CD4-positive, alpha-beta T cell treated with Interleukin-1 beta for 1 hour (primary cell): ENCODE measurements at places on chromosomes 11 and 22.

DNA sequence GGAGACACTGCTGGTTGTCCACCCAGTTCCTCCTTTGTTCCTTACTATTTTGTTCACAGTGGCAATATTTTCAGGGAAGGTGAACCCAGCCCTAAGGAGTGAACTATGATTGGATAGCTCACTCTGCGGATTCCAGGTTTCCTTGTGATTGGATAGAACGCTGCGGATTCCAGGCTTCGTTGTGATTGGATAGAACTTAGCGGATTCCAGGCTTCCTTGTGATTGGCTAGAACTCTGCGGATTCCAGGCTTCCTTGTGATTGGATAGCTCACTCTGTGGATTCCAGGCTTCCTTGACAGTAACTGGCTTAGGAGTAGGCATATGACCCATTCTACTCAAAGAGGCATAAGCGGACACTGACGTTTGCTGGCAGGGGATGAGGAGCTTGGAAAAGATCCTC is 28.6 kb upstream of the ADA2 start:
- no peak for DNase-seq

DNA sequence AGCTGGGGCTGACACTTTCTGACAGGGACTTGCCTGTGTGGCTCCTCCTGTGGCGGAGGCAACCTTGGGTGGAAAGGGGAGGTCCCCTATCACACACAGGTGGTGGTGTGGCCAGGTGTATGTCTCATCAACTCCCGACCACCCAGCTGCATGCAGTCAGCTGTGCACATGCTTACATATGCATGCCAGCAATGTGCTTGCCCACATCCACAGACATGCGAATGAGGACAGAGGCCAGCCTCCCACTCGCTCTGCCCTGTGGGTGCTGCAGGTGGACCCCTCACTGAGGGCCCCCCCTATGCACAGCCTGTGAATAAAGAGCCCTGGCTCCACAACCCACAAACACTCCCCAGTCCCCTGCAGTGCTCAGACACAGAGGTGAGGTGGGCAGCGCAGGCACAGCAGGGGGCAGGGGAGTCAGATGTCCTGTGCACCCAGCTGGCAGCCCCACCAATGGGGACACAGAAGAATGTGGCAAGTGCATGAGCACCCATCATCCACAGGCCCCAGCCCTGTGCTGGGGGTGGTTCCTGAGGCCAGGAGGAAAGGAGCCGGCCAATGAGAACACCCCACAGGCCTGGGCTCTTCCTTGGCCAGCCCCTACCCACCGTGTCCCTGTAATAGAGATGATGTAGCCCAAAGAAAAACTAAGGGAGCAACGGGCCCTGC is 9.5 kb downstream of the GNB1L start:
- no peak for DNase-seq

DNA sequence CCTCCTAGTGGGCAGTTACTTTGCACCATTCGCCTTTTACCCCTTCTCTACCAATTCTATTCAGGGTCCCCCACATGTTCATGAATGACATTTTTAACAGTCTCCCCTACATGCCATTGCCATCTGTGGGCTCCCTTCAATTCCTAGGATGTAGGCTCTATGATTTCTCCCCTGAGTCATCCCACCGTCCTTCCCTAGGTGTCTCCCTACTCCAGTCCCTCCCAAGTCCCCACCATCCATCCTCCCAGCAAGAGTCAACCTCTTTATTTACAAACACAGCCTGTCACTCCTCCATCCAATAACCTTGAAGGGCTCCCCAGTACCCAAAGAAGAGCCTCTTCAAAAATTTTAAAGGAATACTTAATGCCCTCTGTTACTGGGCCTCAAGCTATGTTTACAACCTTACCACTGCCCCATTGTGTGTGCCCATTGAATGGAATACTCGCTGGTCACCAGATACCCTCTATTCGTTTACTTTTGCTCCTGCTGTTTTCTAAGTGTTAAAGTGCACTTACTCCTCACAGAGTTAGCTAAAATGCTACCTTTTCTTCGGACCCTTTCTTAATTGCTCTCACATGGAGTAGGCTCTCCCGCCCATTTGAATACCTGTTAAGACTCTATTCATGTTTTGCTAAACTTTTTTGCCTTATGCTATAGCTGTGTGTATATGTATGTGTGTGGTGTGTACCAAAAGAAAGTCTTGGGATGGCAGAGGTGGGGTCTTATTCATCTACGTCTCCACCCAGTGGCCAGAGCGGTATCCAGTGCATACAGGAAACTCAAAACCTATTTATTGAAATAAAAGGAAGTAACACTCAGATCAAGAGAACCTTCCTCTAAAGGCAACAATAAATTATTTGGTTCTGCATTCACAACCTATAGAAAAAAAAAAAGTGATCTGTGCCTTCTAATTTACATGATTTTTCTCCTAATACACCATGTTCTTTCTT is 235.8 kb upstream of the CCDC90B start:
- no peak for DNase-seq

- DNase-seq, result no peak
These were observed 49.9 kb upstream of the TRIM77 start for GRCh38 chr11:89660234-89660633.

- DNase-seq, result no peak
These were observed 162.2 kb downstream of the ARHGAP42 start for GRCh38 chr11:100849009-100849900.

GRCh38 chr22:24128021-24128420 is 53.3 kb upstream of the SUSD2 start:
- DNase-seq, result no peak

DNA sequence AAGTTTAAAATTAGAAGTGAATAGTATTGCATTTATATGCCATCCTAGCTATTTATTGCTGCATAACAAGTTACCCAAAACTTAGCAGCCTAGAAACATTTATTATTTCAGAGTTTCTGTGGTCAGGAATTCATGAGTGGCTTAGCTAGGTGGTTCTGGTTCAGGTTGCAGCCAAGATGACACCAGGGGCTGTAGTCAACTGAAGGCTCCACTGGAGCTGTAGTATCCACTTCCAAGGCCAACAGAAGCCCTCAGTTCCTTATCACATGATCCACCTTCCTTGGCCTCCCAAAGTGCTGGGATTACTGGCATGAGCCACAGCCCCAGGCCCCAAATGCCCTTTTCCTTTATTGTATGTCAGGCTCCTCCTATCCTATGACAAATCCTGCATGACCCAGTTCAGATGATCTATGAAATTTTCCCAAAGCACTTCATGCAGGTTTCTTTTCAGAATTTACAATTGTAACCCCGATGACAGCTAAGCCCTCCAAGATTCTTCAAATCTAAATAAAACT is 6.1 kb upstream of the ALG8 start:
- DNase-seq, result no peak

GRCh38 chr11:112533682-112534081 is 273.0 kb upstream of the PLET1 start:
- DNase-seq, result no peak

DNA sequence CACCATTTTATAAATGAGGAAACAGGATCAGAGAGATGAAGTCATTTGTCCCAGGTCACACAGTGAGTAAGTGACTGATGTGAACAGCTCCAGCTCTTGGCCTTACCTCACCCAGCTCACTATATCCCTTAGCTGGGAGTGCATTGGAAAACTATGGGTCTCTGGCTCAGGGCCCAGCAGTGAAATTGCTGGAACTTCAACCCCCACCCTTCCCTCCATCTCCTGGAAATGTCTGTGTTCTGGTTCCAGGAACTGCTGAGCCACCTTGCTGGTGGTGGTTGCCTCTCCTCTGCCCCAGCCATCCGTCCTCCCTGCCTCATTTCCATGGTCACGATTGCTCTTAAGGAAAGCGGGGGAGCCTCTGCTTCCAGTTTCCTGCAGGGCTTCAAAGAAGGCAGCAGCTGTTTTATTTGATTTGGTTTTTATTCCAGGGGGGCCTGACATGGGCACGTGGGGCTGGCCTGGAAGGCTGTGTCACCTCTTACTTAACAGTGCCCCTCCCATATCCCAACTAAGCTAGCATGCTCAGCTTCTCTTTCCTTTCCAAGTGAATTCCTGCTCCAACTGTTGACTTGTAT is 46.2 kb upstream of the CSTF3 start:
- DNase-seq, result no peak

- DNase-seq, result peak; percentile 76
These were observed 28.9 kb downstream of the MFNG start for GRCh38 chr22:37457093-37457893.

GRCh38 chr11:13328286-13328685 is 50.7 kb downstream of the BMAL1 start:
- DNase-seq, result no peak
